Nucleus accumbens (tissue), 56 donors: ENCODE measurements at places on chromosomes 7 and 10.

- no peak for DNase-seq
Observed at GRCh38 chr10:61642676-61643075, 20.1 kb upstream of the CABCOCO1 start.

GRCh38 chr7:125573126-125573525 lies 643.5 kb upstream of the POT1 start:
- no peak for DNase-seq

GRCh38 chr10:89836840-89837164 lies 135.4 kb downstream of the KIF20B start:
- DNase-seq, result no peak

DNA sequence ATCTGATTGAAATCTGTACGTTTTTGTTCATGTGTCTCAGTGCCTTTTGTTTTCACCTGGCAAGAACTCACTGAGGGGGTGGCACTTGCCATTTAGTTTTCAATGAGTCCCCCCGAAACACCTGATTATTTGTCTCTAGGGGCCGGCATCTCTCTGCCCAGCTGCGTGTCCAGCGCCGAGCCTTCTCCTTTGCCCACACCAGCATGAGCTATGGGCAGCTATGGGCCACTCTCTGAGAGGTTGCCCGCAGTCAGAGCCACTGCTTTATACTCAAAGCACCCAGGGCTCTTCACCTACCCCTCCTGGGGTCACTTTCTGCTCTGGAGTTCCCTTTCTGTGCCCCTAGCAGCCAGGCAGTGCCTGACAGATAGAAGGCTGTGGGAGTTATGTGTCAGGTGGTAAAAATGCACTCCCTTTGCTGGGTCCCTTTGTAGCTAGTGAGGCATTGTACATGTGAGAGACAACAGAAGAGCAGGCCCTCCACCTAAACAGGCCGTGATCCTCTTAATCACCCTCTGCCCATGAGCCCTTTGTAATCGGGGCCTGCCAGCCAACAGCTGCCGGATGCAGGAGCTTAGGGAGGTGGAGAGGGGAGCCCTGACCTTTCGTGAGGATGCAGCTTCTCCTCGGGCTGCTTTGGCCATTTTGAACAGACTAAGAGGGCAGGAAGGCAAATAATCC lies 133.1 kb upstream of the NPS start:
- DNase-seq, result no peak

DNA sequence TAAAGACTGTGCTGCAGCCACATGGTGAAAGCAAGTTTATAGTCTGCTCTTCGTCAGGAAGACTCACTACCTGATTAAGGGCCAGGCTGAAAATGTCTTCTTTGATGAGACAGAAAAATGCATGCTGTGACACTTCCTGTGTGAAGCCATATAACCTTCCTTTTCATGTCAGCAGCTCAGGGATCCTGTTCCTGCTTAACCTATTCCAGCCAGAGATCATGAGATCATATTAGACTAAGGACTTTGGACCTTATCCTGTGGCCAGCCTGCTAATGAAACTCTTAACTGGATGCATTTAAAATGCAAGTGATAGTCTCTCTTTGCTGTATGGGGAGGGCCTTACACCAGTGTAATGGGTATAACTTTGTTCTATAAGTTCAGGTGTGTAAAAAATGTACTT lies 165.2 kb downstream of the PTEN start:
- no peak for DNase-seq

DNA sequence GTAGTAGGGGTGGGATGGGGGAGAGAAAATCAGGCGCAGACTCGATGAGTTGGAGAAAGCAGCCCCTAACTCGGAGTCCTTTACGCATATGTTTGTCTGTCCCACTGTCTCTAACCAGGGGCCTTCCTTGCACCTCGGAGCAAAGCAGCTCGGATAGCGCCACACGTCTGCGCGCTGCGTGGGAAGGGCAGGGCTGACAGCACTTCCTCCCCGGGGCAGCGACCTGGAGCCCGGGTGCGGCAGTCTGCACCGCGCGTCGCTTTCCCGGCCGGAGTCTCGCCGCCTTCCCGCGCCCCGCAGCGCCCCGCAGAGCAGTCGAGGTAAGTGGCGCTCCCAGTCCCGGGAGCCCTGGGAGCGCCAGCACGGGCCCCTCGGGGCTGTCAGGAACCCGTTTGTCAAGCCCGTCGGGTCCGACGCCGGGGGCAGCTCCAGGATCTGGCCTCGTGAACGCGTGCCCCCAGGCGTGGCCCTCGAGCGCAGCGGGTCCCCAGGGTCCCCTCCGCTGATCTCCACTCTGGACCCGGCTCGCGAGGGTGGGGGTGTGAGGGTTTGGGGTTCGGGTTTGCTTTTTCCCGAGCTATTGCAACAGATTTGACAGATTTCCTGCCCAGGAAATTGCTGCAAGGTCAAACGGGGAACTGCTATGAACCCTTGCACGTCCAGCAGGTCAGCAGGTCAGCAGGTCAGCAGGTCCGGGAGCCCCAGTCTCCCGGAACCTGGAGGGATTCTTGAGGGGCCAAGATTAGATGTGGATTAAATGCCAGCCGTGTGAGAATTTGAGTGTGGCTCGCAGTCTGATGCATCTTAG lies 597 bp downstream of the APBB1IP start:
- DNase-seq, result no peak

- no peak for DNase-seq
Observed at GRCh38 chr7:135684699-135685098, 22.4 kb downstream of the STMP1 start.

DNA sequence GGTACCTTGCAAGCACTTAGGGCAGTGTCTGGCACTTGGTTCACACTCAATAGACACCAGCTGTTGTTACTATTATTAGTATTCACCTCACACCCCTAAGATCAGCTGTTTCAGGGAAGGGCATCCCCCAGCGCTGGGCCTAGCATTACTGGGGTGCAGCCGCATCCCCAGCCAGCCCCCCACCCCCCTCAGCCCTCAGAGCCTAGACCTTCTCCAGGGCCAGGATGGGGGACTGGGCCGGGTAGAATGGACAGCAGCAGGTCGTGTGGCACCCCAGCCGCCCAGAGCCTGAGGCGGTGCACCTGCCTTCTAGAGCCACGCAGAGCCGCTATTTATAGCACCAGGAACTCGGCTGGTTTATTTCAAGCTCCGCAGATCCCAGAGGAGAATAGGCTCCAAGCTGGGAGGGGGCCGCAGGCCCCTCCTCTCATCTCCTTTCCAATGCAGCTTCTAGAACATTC lies 60.5 kb downstream of the GTF2IRD1 start:
- no peak for DNase-seq

GRCh38 chr10:87546210-87546609 lies 41.5 kb downstream of the MINPP1 start:
- DNase-seq, result no peak
